ENCODE measurements at places on chromosomes 4 and X.

DNA sequence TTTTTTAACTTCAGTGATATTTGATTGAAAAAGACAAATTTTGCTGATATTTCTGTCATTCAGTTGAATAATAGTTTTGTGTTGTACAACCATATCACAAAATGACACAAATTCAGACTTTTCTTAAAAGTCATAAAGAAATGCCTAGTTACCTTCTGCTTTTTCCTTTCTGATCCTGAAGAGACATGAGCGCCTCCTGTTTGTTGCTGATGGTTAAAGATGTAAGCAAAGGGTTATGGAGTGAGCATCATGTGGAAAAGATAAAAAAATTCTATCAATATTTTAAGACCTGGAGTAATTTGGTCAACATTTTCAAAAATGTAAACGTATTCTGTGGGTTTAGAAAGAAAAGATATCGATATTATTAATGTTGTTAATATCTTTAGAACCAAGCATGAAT, 669.9 kb upstream of the NR3C2 start:
- H3K4me1 ChIP-seq: no peaks in the 10 kb centered on the region
- no peaks in the 10 kb centered on the region for H3K36me3 ChIP-seq
- H3K27ac ChIP-seq: no peak overlapping the region

DNA sequence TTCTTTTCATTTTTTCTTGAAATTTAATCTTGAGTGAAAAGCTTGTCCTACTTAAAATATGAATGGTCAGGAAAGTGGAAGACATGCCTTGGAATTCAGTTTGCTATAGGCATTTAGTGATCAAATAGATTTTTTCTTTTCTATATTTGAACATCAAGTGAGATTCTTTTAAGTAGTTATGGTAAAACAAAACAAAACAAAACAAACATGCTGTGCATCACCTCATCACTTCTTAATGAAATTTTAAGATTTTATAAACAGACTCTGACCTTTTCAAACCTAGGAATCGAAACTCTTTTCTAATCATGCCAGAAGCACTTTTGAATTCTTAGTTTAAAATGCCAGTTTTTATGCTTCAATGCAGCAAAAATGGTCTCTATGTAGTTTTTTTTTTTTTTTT, 62.8 kb downstream of the CNKSR2 start:
- no peak for DNase-seq
- H3K36me3 ChIP-seq: no peaks in the 10 kb centered on the region
- no peaks in the 10 kb centered on the region for H3K27me3 ChIP-seq
- no peaks in the 10 kb centered on the region for H3K4me1 ChIP-seq
- H3K27ac ChIP-seq: no peak overlapping the region

- no peaks in the 10 kb centered on the region for H3K27me3 ChIP-seq
- no peak overlapping the region for H3K27ac ChIP-seq
- H3K36me3 ChIP-seq: no peaks in the 10 kb centered on the region
- DNase-seq: no peak
- H3K4me1 ChIP-seq: peaks cover 14% of the 10 kb centered on the region
These were observed 194.9 kb upstream of the PSAPL1 start for GRCh38 chr4:7629501-7630254.

DNA sequence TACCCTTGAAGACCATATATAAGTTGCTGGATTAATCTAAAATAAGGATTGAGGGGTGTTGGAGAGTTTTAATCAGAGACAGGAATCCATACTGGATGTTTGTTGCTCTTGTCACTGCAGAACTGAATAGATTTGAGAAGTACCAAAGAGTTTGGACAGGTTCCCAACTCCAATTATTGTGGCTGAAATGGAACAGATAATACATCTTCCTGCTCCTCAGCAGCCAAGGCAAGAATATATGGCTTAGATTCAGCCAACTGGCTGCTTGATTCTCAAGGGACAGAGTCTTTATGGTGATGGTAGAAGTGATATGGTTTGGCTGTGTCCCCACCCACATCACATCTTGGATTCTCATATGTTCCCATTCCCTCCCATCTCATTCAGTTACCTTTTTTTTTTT, 97.0 kb upstream of the PDHA2 start:
- no peaks in the 10 kb centered on the region for H3K4me1 ChIP-seq
- no peaks in the 10 kb centered on the region for H3K36me3 ChIP-seq
- no peak for DNase-seq
- no peak overlapping the region for H3K27ac ChIP-seq
- H3K4me3 ChIP-seq: no peak overlapping the region

- H3K27ac ChIP-seq: no peak overlapping the region
- H3K4me1 ChIP-seq: no peaks in the 10 kb centered on the region
- H3K27me3 ChIP-seq: no peaks in the 10 kb centered on the region
These were observed 44.0 kb downstream of the ARHGEF6 start for GRCh38 chrX:136736690-136737089.

DNA sequence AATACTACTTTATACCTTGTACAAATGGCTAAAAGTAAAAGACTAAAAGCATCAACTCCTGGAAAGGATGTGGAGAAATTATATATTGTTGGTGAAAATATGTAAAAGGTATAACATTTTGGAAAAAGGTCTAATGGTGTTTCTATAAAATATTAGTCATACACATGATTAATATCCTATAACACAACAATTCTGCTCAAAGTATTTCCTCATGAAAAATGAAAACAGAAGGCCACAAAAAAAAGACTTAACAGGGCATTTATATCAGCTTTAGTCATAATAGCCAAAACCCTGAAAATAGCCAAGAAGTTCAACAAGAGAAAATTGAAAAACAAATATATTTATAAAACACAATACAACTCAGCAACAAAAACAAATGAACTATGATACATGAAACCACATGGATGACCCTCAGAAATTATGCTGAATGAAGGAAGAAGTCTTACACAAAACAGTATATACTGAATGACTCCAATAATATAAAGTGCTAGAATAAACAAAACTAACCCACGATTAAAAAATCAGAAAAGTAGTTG, 38.8 kb downstream of the TBCK start:
- no peaks in the 10 kb centered on the region for H3K36me3 ChIP-seq
- H3K27me3 ChIP-seq: no peaks in the 10 kb centered on the region

DNA sequence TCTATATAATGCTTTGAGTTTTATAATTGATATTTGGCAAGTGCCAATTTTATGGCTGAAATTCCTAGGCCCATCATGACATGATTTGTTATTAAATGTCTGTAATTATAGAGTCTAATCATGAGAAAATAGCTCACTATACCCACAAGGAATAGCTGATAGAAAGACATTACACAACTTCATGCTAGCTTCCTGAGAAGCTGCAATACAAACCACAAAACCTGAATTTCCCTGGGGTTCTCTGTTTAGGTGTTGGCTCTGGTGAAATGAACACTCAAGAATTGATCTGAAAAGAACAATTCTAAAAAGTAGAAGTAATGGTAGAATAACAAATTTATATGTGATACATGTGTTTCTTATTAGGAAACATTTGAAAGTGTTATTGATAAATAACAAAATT, 169.6 kb downstream of the GASK1B start:
- no peaks in the 10 kb centered on the region for H3K27me3 ChIP-seq
- no peak for DNase-seq

All from vagina (tissue), 2 donors.